ENCODE measurements at places on chromosomes 6 and 20.

GRCh38 chr6:1363298-1363697, 26.1 kb upstream of the FOXF2 start:
- DNase-seq = no peak

DNA sequence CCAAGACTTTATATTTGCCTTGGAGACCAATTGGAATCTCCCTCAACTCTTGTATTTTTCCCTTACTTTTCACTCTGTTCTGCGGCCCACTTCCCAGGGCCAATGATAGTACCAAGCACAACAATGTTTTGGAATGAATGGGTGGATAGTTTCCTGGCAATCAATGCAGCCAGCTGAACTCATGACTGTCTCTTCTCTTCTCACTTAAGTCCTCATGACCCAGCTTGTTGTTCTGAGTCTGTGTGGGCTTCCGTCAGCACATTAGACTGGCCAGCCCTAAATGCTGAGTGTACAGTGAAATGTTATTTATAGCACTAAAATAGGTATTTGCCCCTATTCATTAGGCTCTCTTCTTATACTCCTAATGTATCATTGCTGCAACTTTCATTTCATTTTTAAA, 5.6 kb upstream of the MBOAT1 start:
- DNase-seq = no peak

GRCh38 chr6:168001029-168001332, 3.5 kb downstream of the KIF25 start:
- DNase-seq = no peak

DNA sequence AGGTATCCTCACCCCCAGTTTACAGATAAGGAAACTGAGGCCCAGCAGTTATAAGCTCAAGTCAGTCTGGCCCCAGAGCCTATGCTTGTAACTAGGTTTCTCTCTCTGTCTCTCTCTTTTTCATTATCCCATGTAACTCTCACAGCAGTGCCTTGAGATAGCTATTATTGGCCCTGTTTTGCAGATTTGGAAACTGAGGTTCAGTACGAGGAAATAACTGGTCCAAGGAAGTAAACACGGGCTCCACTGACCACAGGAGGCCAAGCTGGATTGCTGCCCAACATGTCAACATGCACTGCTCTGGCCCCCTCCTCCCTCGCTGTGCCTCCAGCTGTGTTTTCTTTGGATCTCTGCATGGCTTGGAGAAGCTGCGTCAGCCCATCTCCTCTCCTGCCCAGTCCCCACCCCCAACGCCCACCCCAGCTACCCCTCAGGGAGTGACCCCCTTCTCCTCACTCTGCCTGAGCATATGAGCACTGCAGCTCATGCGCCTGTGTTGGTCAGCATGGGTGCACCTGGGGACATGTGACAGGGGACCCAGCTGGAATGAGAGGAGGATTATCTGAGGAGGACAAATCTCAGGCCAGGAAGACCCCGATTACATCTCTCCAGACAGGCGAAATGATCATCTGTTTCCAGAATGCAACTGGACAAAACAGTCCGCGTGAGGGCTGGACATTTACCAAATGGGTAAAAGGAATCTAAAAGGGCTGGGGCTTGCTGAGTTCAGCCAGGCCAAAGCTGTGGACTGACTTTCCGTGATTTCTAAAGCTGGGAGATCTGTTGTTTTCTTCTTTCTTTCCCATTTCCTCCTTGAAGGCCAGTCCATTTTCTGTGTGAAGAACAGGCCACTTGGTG, 7.8 kb upstream of the PLTP start:
- DNase-seq = no peak

- DNase-seq = no peak
Measured at GRCh38 chr6:11613336-11613735, 75.8 kb downstream of the TMEM170B start.

- DNase-seq = no peak
Measured at GRCh38 chr6:40910260-40910893, 128.6 kb downstream of the UNC5CL start.

DNA sequence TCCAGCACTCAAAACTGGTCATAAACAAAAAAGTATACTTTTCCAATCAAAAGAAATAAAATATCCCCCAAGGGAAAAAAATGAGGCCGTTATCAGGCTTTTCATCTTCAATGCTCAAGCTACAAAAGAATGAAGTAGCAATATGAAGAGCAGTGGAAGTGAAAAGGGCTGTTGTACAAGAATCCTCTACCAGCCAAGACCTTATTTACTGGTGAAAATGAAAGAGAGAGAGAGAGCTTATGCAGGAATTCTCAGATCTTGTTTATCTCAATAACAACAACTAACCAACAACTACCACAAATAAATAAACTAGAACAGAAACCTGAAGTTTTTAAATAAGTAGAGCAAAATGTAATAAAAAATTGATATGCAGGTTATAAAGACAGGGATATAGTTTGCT, 400.6 kb downstream of the HDGFL1 start:
- no peak for DNase-seq

- peak; percentile 11 for DNase-seq
Measured at GRCh38 chr20:16462711-16463110, 110.5 kb downstream of the KIF16B start.

GRCh38 chr6:157268396-157268795, 54.9 kb downstream of the TMEM242 start:
- no peak for DNase-seq

DNA sequence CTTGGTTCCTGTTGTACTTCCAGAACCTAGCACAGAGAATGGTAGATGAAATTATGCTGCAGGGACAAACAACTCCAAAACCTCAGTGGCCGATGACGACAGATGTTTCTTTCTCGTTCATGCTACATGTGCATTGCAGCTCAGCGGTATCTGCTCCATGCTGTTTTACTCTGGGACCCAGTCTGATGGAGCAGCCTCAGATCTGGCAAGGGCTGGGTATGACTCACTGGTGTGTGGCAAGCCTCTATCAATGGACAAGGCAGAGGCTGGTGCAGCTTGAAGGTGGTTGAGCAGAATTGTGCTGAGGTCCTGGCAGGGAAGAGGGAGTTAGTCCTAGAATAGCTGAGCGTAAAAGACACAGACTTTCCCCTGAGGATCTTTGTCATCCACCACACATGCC, 10.3 kb upstream of the BLCAP start:
- DNase-seq = no peak

DNA sequence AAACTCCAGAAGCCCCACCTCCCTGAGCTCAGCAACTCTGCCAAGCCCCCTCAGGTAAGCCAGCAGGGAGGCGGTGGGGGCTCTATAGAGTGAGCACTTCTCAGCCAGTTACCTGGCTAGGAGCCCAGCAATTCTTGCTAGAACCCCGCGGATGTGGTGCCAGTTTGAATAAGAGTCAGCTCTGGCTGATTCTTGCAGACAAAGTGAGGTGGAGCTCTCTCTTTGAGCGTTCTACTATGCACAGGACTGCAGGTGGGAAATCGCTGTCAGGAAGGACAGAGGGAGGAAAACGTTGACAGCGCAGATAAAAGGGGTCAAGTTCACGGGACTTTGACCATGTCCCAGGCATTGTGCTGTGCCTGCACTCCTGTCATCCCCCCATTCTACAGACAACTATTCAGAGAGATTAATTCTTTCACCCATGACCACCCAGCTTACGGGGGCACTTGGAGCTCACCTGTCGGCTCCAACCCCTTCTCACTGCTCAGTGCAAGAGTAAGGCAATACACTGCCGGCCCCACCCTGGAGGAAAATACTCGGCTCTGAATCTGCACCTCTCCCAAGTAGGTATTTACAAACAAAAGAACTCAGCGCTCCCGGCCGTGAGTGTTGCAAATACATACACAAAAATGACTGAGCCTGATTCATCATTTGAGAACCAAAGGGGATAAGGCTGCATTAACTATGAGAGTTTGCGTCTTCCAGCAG, 92.9 kb downstream of the ANKRD60 start:
- no peak for DNase-seq

DNA sequence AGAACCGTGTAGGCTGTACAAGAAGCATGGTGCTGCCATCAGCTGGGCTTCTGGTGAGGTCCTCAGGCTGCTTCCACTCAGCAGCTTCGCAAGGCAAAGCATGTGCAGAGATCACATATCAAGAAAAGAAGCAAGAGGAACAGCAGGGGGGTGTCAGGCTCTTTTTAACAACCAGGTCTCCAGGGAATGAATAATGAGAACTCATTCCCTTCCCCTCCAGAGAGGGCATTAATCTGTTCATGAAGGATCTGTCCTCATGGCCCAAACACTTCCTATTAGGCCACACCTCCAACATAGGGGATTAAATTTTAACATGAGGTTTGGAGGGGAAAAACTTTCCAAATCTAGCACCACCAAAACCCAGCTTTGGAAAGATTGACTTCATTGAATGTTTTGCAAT, 20.0 kb downstream of the GINM1 start:
- no peak for DNase-seq

Measured in HAP-1 (cell line).